ENCODE measurements at places on chromosomes 12 and 14.
A peak's percentile ranks its signal among the peaks of the same experiment; 100 is the strongest.

- DNase-seq, result no peak
Measured at GRCh38 chr14:55279384-55279783, 8.2 kb downstream of the FBXO34 start.

DNA sequence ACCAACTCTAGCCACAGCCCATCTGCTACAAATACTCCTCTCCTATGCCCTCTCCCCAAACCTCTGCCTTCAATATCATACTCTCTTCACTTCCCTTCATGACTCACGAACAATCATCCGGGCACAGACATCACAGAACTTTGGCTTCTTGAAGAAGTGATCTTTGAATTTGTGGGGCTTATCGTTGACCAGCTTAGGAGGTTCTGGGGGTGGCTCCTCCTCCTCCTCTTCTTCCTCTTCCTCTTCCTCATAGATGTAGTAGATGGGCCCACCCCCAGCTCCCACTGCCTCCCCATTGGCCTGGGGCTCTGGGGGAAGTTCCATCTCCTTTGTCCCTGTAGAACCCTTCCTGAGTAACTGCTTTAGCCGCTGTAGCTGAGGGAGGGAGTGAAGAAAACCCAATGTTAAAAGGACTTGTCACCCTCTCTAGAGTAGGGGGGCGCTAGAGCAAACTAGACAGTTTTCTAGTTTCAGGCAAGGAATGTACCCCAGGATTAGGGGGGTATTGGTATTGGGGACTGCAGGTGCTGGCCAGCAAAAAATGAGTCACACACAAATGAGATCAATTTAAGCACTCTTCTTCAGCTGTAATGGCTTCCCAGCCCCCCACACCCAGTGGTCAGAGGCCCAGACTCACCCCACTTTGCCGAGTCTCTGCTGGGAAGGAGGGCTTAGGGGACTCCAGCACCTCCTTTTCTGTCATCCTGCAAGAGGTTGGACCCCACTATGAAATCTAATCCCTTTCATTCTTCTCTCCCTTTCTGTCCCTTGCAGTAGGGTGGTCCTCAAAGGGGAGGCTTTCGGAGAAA is 1.8 kb downstream of the STAC3 start:
- peak; percentile 74 for DNase-seq

DNA sequence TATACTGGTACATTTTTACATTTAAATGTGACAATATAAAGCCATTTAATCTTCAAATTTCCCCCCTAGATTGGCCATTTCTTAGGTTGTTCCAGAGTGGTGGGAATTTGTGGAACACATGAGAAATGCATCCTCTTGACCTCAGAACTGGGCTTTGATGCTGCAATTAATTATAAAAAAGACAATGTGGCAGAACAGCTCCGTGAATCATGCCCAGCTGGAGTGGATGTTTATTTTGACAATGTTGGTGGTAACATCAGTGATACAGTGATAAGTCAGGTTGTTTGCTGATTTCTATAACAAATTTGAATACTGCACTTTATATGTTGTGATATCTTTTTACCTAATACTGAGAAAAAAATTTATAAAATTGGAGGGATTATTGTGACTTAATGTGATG is 7.6 kb upstream of the ZNF410 start:
- no peak for DNase-seq

GRCh38 chr14:92525322-92526095 is 11.9 kb downstream of the RIN3 start:
- no peak for DNase-seq

- DNase-seq, result peak; percentile 34
Measured at GRCh38 chr14:21070610-21071224, 613 bp downstream of the ARHGEF40 start.

Data from suppressor macrophage treated with lipopolysaccharide for 4 hours (primary cell).